ENCODE measurements at places on chromosomes 1 and 21. TPM values are rescaled to one million over a fixed set of nuclear protein-coding genes. Genes with fewer than 3 reads are reported as not detected.

Gene LINGO4
- total RNA-seq = not detected

Gene ZNF695
- 4.4 TPM for total RNA-seq

Gene IQGAP3
- total RNA-seq = 39.4 TPM

Gene FCAMR
- total RNA-seq = not detected

Gene GJC2
- 0.98 TPM for total RNA-seq

Gene PTCH2
- total RNA-seq = 0.13 TPM

Gene FAM167B
- 20.3 TPM for total RNA-seq

Gene CACNA1S
- total RNA-seq = not detected

Gene C1QA
- total RNA-seq = not detected

Gene OR10X1
- total RNA-seq = not detected
